ENCODE measurements at places on chromosomes 4 and X. TPM values are rescaled to one million over a fixed set of nuclear protein-coding genes. Genes with fewer than 3 reads are reported as not detected.

The QRFPR gene
- polyA plus RNA-seq: not detected

The CT55 gene
- polyA plus RNA-seq: not detected

The CLNK gene
- not detected for polyA plus RNA-seq

The FGD1 gene
- 11.9 TPM for polyA plus RNA-seq

The MECP2 gene
- 21.1 TPM for polyA plus RNA-seq

The MAGEB17 gene
- polyA plus RNA-seq: 0.29 TPM

- no peak overlapping the region for H3K27ac ChIP-seq
- no peak for DNase-seq
- no peaks in the 10 kb centered on the region for H3K36me3 ChIP-seq
- no peak overlapping the region for H3K4me3 ChIP-seq
- H3K4me1 ChIP-seq: no peaks in the 10 kb centered on the region
Observed at GRCh38 chrX:37829721-37830120, 17.6 kb downstream of the DYNLT3 start.

DNA sequence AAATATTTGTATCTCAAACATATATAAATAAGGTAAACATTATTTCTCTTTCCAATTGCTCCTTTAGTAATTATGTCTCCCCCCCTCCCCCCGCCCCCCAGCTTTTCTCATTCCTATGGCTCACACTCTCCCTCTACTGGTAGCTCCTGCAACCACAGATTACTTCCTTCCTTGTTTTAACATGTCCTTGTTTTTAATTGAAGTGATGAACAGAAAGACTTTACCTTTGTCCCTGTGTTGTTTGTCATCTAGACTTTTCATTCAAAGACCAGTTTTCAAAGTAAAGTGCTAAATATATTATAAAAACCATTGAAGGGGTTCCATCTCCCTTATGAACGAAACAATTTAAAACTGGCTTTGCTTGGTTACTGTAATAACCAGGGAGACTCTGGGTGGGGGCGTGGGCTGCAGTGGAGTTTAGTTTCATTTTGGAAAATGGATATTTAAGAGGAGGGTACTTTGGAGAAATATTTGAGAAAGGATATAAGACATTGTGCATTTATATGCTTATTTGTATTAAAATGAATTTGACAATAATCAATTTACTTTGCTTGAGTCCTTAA lies 352.9 kb downstream of the RAPGEF2 start:
- no peaks in the 10 kb centered on the region for H3K4me1 ChIP-seq
- H3K36me3 ChIP-seq: no peaks in the 10 kb centered on the region
- H3K27me3 ChIP-seq: no peaks in the 10 kb centered on the region
- DNase-seq: peak; percentile 62

DNA sequence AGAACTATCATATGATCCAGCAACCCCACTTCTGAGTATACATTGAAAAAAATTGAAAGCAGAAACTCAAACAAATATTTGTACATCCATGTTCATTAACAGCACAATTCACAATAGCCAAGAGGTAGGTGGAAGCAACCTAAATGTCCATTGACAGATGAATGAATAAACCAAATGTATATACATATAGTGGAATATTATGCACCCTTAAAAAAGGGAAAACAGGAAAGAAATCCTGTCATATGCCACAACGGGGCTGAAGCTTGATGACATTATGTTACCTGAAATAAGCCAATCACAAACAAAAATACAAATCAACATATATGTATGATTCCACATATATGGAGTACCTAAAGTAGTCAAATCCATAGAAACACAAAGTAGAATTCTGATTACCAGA lies 68.0 kb downstream of the ZAR1 start:
- no peak overlapping the region for H3K4me3 ChIP-seq
- no peak overlapping the region for H3K27ac ChIP-seq
- no peaks in the 10 kb centered on the region for H3K4me1 ChIP-seq
- H3K27me3 ChIP-seq: no peaks in the 10 kb centered on the region
- no peak for DNase-seq
- no peaks in the 10 kb centered on the region for H3K36me3 ChIP-seq

DNA sequence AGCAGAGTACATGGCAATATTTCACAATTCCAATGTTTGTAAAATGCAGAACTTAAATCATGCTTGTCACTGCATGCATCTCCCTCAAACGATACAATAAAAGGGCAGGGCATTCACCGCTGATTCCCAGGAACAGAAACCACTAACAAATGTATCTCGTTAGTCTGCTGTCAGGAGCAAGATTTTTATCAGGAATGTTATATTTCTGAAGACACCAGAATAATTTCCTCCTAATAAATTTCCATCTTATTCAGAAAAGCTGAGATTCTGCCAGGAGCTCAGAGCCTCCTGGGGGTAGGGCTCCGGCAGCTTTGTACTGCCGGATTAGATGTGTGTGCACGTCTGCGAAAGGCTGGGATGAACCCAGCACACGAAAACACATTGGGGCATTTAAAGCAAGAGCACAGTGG lies 54.0 kb upstream of the LDB2 start:
- no peaks in the 10 kb centered on the region for H3K27me3 ChIP-seq
- DNase-seq: no peak
- no peak overlapping the region for H3K27ac ChIP-seq

DNA sequence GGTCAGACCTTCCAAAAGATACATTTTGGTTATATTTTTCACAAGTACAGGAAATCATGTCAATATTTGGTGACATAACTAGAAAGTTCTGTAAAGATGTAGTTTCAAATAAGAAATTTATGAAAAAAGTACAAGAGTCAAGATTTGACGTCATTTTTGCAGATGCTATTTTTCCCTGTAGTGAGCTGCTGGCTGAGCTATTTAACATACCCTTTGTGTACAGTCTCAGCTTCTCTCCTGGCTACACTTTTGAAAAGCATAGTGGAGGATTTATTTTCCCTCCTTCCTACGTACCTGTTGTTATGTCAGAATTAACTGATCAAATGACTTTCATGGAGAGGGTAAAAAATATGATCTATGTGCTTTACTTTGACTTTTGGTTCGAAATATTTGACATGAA lies 536 bp downstream of the UGT2B7 start:
- no peak overlapping the region for H3K4me3 ChIP-seq
- DNase-seq: no peak
- H3K4me1 ChIP-seq: peaks cover 13% of the 10 kb centered on the region
- H3K27me3 ChIP-seq: no peaks in the 10 kb centered on the region
- peak overlapping the region; percentile 61 for H3K27ac ChIP-seq

- H3K4me1 ChIP-seq: no peaks in the 10 kb centered on the region
- DNase-seq: no peak
- H3K27ac ChIP-seq: no peak overlapping the region
- no peak overlapping the region for H3K4me3 ChIP-seq
- H3K36me3 ChIP-seq: no peaks in the 10 kb centered on the region
- H3K27me3 ChIP-seq: no peaks in the 10 kb centered on the region
Observed at GRCh38 chrX:19193565-19193964, 71.3 kb upstream of the ADGRG2 start.

GRCh38 chrX:2517055-2517454 lies 16.3 kb upstream of the DHRSX start:
- no peak overlapping the region for H3K27ac ChIP-seq
- no peaks in the 10 kb centered on the region for H3K36me3 ChIP-seq
- no peak overlapping the region for H3K4me3 ChIP-seq
- H3K27me3 ChIP-seq: no peaks in the 10 kb centered on the region

DNA sequence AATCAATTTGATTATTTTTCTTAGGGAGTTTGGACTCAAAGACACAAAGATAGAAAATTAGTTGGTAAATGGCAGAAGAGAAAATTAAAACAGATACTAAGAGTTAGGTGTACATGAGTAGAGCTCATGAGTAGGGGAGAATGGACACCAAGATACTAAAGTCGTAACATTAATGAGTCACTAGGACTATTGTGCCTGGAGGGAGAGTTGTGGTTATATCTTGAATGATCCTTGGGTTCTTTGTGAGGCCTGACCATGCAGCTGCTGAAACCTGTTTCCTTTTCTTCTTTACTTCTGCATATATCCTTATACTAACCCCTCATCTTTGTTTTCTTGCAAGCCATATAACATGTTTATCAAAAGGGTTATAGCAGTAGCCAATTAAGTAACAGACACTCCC lies 532.8 kb downstream of the RPA4 start:
- H3K36me3 ChIP-seq: no peaks in the 10 kb centered on the region
- DNase-seq: no peak
- H3K4me3 ChIP-seq: no peak overlapping the region
- no peak overlapping the region for H3K27ac ChIP-seq
- H3K4me1 ChIP-seq: no peaks in the 10 kb centered on the region

DNA sequence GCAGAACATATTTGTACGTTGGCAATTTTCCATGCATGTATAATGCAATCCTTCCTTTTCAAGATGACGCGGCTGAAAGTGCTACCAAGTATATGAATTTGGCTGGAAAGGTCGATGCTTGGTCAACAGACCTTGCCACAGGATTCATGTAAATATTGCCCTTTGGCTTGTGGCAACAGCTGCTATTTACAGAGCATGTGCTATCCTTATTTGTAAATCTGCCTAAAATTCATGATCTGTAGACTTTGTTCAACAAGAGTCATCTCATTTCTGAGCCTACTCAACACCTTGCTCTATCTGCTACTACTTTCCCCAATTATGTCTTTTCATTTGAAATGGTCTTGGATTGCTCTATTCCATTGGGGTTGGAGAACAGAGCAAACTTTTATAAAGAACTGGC lies 1.9 kb upstream of the SMARCA1 start:
- no peak overlapping the region for H3K27ac ChIP-seq
- no peaks in the 10 kb centered on the region for H3K27me3 ChIP-seq
- no peaks in the 10 kb centered on the region for H3K4me1 ChIP-seq
- no peaks in the 10 kb centered on the region for H3K36me3 ChIP-seq
- DNase-seq: no peak

- H3K4me1 ChIP-seq: peaks cover 21% of the 10 kb centered on the region
- H3K27me3 ChIP-seq: no peaks in the 10 kb centered on the region
- DNase-seq: no peak
- H3K27ac ChIP-seq: no peak overlapping the region
- H3K36me3 ChIP-seq: no peaks in the 10 kb centered on the region
- no peak overlapping the region for H3K4me3 ChIP-seq
Observed at GRCh38 chr4:19300213-19300612, 951.5 kb upstream of the SLIT2 start.

- peaks cover 4% of the 10 kb centered on the region for H3K27me3 ChIP-seq
- no peaks in the 10 kb centered on the region for H3K4me1 ChIP-seq
- peak; percentile 69 for DNase-seq
Observed at GRCh38 chr4:74793757-74794381, 454 bp downstream of the BTC start.

GRCh38 chr4:3440979-3441500 lies 728 bp upstream of the HGFAC start:
- H3K4me1 ChIP-seq: no peaks in the 10 kb centered on the region
- H3K36me3 ChIP-seq: no peaks in the 10 kb centered on the region
- no peak overlapping the region for H3K27ac ChIP-seq
- H3K27me3 ChIP-seq: no peaks in the 10 kb centered on the region
- no peak for DNase-seq

DNA sequence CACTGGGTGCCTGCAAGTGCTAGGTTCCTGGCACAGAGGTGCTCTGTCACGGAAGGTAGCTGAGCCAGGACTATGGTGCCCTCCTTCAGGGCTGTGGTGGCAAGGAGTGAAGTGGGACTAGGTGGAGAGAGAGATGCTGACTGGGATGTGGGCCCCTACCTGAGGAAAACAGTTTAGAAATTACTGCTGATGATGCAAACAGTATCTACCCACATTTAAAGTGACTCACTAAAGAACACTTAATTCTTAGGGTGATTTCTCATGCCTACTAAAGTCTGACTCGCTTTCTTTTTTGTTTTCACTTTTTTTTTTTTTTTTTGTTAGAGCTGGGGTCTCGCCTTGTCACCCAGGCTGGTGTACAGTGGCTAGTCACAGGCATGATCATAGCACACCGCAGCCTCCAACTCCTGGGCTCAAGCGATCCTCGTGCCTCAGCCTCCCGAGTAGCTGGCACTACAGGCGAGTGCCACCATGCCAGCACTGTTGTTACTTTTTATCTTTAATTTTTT lies 3.1 kb downstream of the ZNF185 start:
- no peaks in the 10 kb centered on the region for H3K4me1 ChIP-seq
- no peaks in the 10 kb centered on the region for H3K27me3 ChIP-seq
- H3K36me3 ChIP-seq: no peaks in the 10 kb centered on the region

- no peak overlapping the region for H3K4me3 ChIP-seq
- DNase-seq: no peak
- H3K27me3 ChIP-seq: no peaks in the 10 kb centered on the region
- H3K27ac ChIP-seq: peak overlapping the region; percentile 10
- H3K4me1 ChIP-seq: no peaks in the 10 kb centered on the region
Observed at GRCh38 chr4:26163425-26164362, 157.1 kb upstream of the RBPJ start.

DNA sequence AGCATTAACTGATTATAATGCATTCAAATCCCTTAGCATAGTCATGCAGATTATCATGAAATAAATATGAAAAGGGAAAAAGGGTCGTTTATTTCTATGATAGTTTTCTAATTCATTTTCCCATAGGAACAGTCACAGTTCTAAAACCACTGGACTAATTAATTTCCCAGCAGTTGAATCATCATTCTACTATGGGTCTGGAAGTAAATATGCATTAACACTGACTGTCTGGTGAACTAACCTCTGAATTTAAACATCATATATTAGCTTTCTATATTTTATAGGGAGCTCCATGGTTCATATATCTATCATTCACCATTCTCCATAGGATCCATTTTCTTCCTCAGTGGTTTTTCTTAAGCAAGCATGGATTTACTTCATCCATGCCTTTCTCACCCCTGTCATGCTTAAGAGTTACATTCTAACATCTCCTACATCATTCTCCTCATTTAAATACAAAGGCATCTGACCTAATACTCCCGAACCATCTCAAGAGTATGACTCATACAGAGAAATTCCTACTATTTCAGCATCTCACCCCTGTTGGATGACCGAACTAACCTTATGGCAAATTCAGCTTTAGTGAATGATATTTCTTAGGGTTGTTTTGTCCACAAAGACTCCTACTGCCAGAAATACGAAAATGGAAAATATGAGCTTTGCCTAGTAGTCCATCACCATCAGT lies 198.7 kb upstream of the ADAMTS3 start:
- H3K4me1 ChIP-seq: no peaks in the 10 kb centered on the region
- H3K4me3 ChIP-seq: no peak overlapping the region
- H3K27ac ChIP-seq: no peak overlapping the region
- no peak for DNase-seq
- no peaks in the 10 kb centered on the region for H3K36me3 ChIP-seq

DNA sequence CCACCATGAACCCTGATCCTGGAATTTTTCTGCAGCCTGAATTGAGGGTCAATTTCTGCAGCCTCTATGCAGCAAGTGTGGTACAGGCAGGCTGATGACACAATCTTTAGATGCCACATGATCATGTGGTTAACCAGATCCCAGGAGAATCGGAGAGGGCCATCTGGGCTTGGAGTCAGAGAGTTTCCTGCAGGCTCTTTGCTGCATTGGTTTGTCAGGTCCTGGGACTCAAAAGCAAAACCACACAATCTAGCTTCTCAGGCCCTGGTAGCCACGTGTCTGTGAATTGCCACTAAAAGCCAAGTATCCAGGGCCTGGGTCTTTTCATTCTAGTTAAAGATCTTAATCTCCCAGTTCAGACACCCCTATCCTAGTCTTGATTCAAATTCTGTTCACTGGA lies 464.5 kb downstream of the BCOR start:
- H3K36me3 ChIP-seq: no peaks in the 10 kb centered on the region
- no peaks in the 10 kb centered on the region for H3K27me3 ChIP-seq
- no peak overlapping the region for H3K4me3 ChIP-seq

GRCh38 chr4:7767526-7767925 lies 172.1 kb downstream of the AFAP1 start:
- no peak overlapping the region for H3K27ac ChIP-seq
- H3K27me3 ChIP-seq: no peaks in the 10 kb centered on the region
- H3K4me1 ChIP-seq: no peaks in the 10 kb centered on the region
- H3K4me3 ChIP-seq: no peak overlapping the region

Data from hepatocyte (in vitro differentiated cells).